ENCODE measurements at places on chromosomes 16 and 17.

- no peak for DNase-seq
Measured at GRCh38 chr16:26334218-26335111, 642.7 kb downstream of the HS3ST4 start.

GRCh38 chr16:50188619-50189136 is 35.6 kb downstream of the TENT4B start:
- DNase-seq, result no peak

GRCh38 chr16:749010-749409 is 8.2 kb upstream of the CIAO3 start:
- no peak for DNase-seq

- no peak for DNase-seq
Measured at GRCh38 chr16:29645694-29646187, 17.3 kb upstream of the SPN start.

DNA sequence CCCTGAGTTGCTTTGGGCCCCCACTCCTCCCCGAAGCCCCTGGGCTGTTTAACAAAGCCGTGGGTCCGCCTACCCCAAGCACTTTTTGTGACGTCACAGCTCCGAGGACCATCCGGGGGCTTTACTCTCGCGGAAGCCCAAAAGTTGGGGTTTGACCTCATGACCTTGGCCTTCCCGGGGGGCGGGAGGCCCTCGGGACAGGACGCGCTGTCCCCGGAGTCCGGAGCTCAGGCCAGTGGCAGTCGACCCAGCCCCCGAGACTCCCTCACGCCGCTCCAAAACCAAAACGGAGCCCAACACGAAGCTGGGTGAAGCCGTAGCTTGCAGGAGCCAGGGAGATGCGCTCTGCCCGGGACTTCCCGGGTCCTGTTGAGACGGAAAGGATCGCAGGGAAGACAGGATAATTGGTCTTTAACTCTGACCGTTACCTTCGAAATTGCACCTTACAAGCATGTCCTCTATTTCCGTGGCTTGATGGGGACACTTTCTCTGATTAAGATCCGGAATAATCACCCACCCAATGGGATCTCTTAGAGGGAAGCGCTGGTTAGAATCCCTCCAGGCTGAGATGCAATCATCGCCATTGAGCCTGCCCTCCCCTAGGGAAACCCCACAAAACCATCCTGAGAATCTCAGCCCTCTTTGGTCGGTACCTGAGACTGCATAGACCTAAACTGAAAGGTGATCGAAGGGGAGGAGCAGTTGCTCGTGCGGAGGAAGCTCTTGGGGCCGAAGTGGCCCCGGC is 4.9 kb upstream of the SOX9 start:
- DNase-seq, result no peak

DNA sequence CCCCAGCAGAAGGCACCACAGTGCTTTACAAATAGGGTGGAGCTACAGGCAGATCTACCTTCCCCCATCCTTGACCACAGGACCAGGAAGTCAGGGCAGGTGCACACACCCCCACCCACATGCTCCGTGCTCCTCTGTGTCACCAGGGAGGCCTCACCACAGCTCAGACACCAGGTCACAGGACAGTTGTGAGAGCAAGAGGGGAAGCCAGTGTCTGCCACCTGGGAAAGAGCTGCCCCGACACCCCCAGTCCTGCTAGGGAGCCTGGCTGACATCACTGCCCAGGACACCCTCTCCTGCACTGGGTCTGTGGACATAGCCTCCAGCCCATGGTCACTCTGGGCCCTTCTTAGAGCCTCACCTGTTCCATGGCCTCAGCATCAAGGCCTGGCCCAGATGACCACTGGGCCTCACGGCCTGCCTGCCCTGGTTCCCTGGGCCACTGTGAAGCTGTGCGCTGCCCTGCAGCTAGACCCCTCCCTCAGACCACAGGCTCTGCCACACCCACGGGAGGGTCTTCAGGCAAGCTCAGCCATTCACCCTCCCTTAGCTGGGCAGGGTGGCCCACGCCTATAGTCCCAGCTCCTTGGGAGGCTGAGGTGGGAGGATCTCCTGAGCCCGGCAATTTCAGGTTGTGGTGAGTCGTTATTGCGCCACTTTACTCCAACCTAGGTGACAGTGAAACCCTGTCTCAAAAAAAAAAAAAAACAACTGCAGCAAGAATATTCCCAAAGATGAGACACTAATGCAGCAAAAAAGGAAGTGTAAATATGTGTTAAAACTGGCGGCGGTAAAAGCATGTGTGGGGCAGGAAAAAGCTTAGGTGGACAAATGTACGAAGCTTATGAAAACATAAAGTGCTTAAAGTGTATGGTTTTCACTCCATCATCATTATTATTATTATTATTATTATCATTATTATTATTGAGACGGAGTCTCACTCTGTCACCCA is 14.2 kb downstream of the POLR3K start:
- DNase-seq, result peak; percentile 64

GRCh38 chr16:30585022-30585399 is 486 bp downstream of the ZNF785 start:
- DNase-seq, result peak; percentile 46

DNA sequence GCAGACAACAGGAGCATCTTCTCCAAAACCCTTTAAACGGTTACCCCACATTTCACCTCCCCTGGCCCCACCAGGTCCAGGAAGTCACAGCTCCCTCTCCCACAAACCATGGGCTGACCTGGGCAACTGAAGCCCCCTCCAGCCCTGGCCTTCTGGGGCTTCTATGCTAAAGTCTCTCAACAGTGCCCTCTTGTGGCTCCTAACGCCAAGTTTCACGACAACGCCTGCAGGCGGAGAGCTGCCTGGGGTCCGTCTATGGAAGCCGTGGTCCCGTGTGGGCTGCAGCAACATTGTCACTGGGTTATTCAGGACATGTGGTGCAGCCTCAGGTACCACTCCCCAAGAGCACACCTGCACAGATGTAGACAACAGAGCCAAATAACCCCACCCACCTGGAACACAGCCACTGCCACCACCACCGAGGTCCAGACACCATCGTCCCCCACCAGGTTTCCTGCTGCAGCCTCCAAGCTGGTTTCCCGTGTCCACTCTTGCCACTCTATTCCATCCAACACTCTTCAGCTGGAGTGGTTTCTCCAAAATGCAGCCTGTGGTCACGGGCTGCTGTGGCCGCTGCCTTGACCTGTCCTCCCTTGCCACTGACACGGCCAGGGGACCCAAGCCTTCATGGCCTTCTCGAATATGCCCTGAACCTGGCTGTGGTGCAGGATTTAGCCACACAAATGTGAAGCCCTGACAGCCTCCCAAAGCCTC is 19.1 kb downstream of the C16orf95 start:
- peak; percentile 60 for DNase-seq

GRCh38 chr17:38743556-38744171 is 4.5 kb downstream of the PCGF2 start:
- no peak for DNase-seq

DNA sequence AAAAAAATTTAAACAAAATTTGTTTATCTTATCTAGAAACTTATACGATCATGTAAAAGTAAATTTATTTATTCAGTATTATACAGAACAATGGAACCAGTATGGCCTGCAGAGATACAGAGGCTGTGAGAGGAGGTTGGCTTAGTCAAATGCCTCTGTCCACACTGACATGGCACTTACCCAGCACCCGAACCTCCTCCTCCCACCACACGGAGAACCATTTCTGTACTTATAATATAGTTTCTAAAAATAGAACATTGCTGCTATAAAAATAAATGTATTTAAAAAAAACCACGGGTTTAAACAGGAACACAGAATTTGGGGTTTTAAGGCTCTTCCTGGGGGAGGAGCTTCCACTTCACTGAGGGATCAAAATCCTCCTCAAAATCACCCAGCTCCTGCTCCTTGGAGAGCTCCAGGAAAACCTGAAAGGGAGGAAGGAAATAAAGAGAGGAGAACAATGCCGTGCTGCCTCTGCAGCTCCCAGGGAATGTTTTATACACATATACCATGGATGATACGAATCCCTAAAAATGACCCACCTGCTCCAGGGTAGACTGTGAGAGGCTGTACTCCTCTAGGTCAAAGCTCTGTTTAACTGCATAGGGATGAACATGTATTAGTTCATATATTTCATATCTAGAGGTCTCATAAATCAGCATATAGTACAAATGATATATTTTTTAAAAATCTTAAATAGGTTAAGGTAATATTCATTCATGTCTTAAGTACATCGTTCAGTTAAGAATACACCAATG is 87.3 kb downstream of the ABCA8 start:
- DNase-seq, result no peak

DNA sequence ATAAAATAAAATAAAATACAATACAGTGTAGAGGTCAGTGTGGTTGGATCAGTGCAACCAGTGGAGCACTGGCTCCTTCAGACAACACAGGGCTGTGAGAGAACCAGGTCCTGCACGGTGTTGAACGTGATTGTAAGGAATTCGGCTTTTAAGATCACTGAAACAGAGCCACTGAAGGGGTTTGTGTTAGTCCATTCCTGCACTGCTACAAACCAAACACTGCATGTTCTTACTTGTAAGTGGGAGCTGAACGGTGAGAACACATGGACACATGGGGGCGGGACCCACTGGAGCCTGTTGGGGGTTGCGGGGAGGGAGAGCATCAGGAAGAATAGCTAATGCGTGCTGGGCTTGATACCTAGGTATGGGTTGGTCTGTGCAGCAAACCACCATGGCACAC is 193.2 kb upstream of the AXIN2 start:
- DNase-seq, result no peak
